ENCODE measurements at places on chromosomes 11 and 22.

- no peak for DNase-seq
Measured at GRCh38 chr22:19755722-19756287, 4.8 kb upstream of the TBX1 start.

- DNase-seq = no peak
Measured at GRCh38 chr11:65503368-65503948, 4.6 kb downstream of the MALAT1 start.

- DNase-seq = no peak
Measured at GRCh38 chr22:27086080-27087044, 429.0 kb downstream of the MIAT start.

- no peak for DNase-seq
Measured at GRCh38 chr22:29885610-29886009, 2.6 kb downstream of the MTMR3 start.

GRCh38 chr11:46057489-46057888 lies 63.8 kb downstream of the PHF21A start:
- no peak for DNase-seq

DNA sequence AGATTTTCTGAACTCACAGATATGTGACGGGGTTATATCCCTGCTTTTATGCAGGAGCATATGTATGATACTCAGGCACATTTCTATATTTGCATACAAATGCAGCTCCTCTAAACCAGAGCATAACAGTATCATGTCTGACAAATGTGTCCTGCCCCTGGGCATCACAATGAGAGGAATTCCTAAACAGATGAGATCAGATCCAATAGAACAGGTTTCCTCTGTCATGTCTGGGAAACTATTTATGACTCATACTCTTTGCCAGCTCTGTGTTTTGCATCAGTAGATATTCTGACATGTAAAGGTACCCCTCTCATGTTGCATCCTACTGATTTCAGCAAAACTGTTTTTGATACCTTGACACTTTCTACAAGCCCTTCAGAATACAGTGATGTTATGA lies 29.4 kb downstream of the SYT9 start:
- no peak for DNase-seq

GRCh38 chr11:95816037-95816436 lies 25.7 kb downstream of the CEP57 start:
- DNase-seq = no peak

DNA sequence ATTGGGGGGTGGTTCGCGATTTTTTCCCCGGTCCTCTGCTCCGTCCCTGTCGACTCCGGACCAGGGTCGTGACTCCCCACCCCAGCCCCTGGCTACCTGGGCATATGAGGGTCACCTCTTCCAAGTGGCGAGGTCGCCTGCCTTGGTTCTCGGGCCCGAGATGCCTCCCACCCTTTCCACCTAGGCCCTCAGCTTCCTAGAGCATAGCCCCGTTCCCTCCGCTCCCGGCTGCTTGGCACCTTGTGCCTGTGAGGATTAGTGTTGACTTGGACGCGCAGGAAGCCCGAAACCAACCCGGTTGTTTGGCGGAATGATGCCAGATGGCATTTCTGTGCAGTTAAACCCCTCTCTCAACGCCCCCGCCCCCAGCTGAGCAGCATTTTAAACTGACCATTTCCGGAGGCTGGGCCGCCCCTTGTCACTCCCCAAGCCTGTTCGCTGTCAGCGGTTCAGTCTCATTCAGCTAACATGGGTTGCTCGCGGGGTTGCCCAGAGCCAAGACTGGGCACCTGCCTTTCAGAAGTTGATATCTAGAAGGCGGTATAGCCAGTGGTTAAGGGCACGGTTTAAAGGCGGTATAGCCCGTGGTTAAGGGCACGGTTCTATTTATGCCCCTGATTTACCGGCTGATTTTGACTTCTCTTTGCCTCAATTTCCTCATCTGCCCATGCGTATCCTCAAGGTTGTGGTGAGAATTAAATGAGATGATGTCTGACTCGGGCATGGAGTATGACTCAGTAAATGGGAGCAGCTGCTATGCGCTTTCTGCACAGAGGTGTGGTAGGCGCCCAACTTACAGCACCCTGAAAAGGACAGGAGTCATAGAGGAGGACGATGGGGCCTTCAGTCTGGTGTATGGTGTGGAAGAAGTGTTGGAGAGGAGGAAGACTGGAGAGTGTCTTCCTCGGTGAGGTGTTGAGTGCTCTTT lies 639 bp downstream of the INCENP start:
- no peak for DNase-seq

- no peak for DNase-seq
Measured at GRCh38 chr11:86993031-86993430, 37.8 kb upstream of the FZD4 start.

- no peak for DNase-seq
Measured at GRCh38 chr11:96228473-96228891, 114.5 kb downstream of the MAML2 start.

DNA sequence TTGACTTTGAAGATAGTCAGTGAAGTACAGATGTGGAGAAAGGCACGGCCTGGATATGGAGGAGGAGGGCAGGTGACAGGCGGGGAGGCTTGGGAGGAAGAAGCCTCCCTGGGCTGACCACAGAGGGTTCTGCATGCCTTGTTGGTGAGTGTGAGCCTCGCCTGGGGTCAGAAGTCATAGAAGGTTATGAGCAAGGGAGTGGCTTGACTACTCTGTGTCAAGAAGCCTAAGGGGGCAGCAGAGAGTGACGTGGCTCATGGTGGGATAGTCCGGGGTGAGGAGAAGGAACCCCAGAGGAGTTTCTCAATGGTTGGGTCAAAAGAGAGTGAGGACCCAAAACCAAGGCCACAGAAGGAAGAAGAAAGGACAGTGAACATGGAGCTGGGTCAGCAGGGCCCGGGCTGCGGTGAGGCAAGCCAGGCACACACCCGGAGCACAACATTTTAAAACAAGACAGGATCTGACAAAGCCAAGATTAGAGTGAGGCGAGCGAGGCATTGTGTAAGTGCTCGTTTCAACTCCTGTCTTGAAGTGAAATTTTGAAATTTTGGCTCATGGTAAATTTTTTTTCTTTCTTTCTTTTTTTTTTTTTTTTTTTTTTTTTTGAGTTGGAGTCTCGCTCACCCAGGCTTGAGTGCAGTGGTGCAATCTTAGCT lies 31.9 kb downstream of the PDGFB start:
- no peak for DNase-seq

DNA sequence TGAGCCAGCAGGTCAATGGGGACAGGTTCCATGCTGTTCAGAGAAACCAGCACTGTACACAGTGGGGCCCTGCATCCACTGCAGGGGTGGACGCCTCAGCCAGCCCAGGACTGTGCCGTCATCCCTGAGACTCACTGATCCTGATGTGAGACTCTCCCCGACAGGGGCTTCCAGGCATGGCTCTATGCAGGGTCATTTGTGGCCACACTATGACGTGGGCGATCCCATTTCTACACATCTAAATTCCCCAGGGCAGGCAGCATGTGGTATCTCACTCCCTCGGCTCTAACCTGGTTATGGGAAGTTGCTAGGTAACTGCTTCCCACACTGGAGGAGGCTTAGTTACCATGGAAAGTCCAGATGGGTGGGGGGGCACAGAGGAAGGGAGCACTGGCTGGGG lies 14.2 kb upstream of the FAM83F start:
- DNase-seq = no peak

DNA sequence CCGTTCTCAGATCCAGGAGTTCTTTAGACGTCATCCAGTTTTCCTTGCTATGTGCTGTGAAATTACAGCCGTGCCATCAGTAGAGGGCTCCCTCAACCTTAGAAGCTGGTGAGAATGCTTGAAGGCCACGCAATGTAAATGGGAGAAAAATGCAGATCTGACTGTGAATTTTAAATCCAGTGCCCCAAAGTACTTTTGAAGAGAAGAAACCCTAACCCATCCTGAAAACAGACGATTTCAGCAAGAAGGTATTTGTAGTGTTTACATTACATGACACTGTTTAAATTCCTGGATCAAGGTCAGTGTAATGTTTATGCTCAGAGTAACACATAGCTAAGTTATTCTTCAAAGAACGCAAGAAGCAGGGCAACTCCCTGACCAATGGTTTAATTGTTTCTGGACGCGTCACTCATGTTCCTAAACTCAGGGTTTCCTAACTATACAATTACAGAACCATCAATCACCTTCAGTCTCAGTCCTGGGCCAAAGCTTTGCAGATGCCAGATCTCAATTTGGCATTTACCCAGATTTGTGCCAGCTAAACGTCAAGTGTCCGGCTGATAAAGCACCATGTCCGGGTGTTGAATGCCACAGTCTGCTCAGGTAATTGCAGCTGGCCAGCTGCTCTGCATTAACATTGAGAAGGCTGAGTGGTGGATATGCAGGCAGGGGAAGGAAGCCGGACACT lies 38.2 kb downstream of the ADAMTS8 start:
- DNase-seq = no peak

DNA sequence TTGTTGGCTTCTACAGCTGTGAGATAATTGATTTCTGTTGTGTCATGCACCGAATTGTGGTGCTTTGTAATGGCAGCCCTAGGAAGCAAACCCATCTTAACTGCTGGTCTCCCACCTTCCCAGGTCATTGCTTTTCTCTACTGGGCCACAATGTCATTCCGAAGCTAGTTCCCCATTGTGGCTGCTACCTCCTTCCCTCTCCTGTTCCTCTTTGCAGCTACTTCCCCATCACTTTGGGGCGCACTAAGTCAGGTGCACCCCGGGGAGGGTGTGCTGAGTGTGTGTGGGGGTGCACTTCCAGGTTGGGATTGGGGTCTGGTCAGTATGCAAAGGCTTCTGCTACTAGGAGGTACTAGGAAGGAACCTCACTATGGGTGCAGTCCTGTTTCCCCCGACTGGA lies 109.3 kb downstream of the ST3GAL4 start:
- no peak for DNase-seq

DNA sequence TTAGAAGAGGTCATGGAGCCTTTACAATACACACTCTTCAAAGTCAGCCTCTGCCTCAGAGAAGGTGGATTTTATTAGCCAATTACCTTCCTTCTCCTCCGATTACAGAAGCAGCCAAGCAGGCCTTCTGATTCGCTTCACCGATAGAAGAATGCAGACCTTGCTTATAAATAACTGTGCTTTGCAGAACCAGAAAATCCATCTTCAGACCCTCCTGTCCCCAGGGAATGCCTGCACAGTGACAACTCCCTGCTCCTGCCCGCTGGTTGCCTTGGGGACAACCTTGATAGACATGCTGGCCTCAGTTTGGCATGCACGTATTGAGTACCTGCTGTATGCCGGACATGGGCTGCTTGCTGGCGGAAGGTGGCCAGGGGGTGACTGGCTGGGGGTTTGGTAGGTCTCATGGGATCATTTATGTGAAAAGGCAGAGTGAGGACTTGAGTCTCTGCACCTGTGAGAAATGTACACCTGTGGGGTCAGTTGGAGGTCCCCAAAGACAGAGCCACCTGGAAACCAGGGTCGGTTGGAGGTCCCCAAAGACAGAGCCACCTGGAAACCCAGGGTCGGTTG lies 1238.7 kb downstream of the BRD1 start:
- DNase-seq = no peak

DNA sequence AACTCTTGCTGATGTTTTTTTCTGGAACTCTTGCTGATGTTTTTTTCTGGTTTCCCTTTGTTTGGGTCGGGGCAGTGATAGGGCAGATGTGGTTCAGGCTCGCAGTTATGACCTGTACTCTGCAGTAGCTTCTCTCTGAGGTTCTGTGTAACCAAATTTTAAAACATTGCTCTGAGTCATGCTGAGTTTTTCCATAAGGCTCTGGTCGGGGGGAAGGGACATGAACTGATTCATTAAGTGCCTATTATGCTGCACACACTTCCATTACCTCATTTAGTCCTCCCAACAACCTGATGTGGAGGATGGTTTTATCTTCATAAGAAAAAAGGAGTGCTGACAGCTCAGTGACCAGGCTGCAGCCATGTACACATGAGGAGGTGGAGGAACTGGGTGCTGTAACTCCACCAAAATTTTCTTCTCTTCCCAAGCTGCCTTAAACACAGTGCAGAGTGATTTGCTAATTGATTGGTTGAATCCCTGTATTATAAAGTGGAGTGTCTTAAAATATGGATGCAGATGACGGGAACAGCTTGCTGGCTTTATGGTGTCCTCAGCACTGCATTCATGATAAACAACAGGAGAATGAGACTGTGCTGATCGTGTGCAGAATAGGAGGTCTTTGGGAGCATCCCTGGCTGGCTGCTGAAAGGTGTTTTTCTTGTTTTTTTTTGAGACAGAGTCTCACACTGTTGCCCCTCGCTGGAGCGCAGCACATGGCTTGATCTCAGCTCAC lies 19.1 kb downstream of the TNRC6B start:
- DNase-seq = no peak

GRCh38 chr11:123349382-123349781 lies 80.7 kb upstream of the GRAMD1B start:
- DNase-seq = no peak

- no peak for DNase-seq
Measured at GRCh38 chr11:33802194-33802950, 28.1 kb upstream of the FBXO3 start.
